Thyroid gland (tissue), 4 donors: ENCODE measurements at places on chromosomes 3 and 15. TPM values are rescaled to one million over a fixed set of nuclear protein-coding genes. Genes with fewer than 3 reads are reported as not detected.

Gene ANKUB1
- not detected for total RNA-seq

Gene SOX2
- total RNA-seq: 0.27 TPM

Gene PLA2G4F
- total RNA-seq: 24.8 TPM

Gene MESP2
- total RNA-seq: not detected

DNA sequence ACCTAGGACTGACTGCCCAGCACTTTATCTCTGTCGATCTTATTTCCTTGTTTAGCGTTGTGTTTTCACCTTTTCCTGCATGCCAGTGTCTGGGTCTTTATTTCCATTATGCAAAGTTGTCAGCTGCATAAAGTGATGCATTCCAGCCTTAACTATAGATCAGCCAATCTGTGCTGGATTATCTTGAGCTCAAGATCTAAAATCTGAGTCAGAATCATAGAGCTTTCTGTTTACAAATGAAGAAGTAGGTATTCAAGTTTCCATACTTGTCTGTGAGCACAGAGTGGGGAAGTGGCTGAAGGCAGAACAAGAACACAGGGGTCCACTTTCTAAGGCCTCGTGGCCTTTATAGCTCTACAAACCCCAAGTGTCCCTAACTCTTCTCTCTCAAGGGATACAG, 82.4 kb upstream of the PLCL2 start:
- no peak overlapping the region for H3K27ac ChIP-seq
- no peaks in the 10 kb centered on the region for H3K36me3 ChIP-seq
- H3K4me3 ChIP-seq: no peak overlapping the region
- no peaks in the 10 kb centered on the region for H3K4me1 ChIP-seq
- DNase-seq: no peak
- no peaks in the 10 kb centered on the region for H3K27me3 ChIP-seq

GRCh38 chr3:78940128-78940527, 827.7 kb downstream of the ROBO1 start:
- no peaks in the 10 kb centered on the region for H3K4me1 ChIP-seq
- no peak overlapping the region for H3K4me3 ChIP-seq
- no peaks in the 10 kb centered on the region for H3K27me3 ChIP-seq

- H3K4me3 ChIP-seq: no peak overlapping the region
- no peaks in the 10 kb centered on the region for H3K4me1 ChIP-seq
- DNase-seq: no peak
- H3K36me3 ChIP-seq: no peaks in the 10 kb centered on the region
Measured at GRCh38 chr3:150494411-150494977, 51.8 kb downstream of the SERP1 start.

DNA sequence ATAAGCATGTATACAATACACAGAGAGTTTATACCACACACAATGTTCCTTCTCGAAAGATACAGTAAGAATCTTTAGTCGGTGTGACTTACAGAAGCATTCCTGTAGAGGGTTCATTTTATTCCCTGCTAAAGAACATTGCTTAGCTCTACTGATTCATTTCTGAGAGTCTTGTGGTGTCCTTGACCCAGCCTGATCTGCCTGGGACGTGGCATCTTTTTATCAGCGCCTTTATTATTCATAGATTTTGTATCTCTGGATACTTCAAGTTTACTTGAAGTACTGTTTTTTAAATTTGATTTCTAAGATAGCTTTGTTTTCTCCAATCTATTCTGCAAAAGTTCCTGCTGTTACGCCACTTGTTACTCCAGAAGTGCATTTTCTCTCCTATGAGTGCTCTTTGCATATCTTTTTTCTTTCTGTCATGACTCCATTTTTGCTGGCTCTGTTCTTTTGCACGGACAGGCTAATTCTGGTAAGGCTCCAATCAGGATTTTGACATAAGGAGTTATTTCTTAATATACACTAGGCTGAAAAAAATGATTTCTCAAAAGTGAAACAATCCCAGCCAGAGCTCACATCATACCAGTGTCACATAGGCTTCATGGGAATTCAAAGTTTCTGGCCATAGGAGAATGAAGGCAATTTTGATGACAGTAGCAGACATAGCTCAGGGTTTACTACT, 114.5 kb upstream of the TNIK start:
- no peak overlapping the region for H3K4me3 ChIP-seq
- no peaks in the 10 kb centered on the region for H3K27me3 ChIP-seq
- H3K27ac ChIP-seq: no peak overlapping the region
- H3K4me1 ChIP-seq: no peaks in the 10 kb centered on the region
- H3K36me3 ChIP-seq: no peaks in the 10 kb centered on the region

DNA sequence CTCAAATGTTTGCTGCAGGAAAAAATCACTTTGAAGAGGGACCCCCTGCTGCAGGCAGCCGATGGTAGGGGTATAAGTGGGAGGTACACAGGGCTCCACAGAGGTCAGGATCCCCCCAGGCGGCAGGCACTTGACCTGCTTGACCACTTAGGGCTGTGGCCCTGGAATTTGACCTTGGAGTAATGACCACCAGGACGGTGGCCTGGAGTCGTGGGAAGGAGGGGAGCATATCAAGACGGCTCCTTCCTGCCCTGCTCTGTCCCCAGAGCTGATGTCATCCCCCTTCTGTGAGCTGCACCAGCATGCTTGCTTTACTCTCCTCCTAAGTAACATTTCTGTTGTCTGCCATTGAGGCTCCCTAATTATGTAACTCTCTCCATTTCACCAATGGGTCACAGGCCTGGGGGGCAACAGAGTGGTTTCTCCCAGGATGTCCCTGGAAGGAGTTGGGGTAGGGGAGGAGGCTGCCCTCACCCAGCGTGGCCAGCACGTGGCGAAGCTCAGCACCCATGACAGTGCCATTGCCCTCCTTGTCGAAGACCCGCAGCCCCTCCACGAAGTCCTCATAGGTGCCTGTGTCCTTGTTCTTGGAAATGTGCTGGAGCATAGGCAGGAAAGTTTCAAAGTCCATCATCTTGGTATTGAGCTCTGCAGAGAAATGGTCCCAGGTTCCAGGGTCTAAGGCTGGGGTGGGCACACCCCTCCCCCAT, 4.1 kb downstream of the MYL3 start:
- no peaks in the 10 kb centered on the region for H3K36me3 ChIP-seq
- no peak for DNase-seq
- no peak overlapping the region for H3K4me3 ChIP-seq
- H3K4me1 ChIP-seq: no peaks in the 10 kb centered on the region
- H3K27me3 ChIP-seq: no peaks in the 10 kb centered on the region
- H3K27ac ChIP-seq: no peak overlapping the region

DNA sequence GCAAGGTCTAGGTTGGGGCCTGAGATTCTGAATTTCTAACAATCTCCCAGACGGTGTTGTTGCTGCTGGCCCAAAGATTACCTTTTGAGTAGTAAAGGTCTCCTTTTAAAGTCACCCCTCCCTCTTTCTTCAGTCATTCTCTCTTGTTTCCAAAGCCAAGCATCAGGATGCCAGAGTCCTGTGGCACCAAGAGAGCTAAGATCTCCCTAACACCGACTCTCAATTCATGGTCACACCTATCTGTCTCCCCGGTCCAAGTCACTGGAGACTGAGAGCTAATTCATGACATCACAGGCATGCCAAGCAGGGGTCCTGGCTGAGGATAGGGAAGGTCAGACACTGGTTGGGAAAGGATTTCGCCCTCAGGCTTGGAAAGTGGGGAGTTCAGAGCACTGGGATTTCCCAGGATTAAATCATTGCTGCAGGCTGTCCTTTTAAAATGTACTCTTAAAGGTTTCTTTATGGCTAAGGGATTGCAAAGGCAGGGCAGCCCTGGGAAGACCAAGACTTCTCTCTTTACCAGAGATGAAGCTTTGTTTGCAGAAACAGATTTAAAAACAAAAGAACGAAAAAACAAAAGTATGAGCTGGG, 7.3 kb downstream of the SHOX2 start:
- H3K4me3 ChIP-seq: no peak overlapping the region
- no peaks in the 10 kb centered on the region for H3K36me3 ChIP-seq
- peaks cover 75% of the 10 kb centered on the region for H3K27me3 ChIP-seq

DNA sequence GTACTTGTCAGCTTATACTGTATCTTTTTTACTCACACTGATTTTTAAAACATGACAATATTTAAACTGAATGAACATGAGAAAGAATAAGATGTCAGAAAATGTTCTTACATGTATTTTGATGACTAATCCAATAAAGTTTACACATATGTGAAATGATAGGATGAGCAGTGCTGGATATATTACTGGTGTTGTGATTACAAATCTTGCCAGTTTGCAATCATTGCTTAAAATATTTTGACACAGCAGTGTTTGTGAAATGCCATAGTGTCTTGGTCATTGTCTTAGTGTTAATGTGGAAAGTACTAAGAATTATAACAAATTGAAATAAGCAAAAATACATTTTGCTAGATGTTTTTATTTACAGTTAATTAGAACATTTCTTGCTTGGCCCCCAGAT, 118.7 kb upstream of the MLF1 start:
- H3K27me3 ChIP-seq: no peaks in the 10 kb centered on the region
- H3K27ac ChIP-seq: no peak overlapping the region
- no peaks in the 10 kb centered on the region for H3K36me3 ChIP-seq
- no peak overlapping the region for H3K4me3 ChIP-seq
- H3K4me1 ChIP-seq: no peaks in the 10 kb centered on the region
- no peak for DNase-seq

GRCh38 chr15:37847776-37848175, 86.7 kb upstream of the TMCO5A start:
- H3K27me3 ChIP-seq: no peaks in the 10 kb centered on the region
- no peak for DNase-seq
- no peaks in the 10 kb centered on the region for H3K4me1 ChIP-seq
- H3K27ac ChIP-seq: no peak overlapping the region
- H3K4me3 ChIP-seq: no peak overlapping the region
- H3K36me3 ChIP-seq: no peaks in the 10 kb centered on the region
